Cardiac muscle cell (in vitro differentiated cells and primary cell): ENCODE measurements at places on chromosomes 5 and 9. TPM values are rescaled to one million over a fixed set of nuclear protein-coding genes. Genes with fewer than 3 reads are reported as not detected.

Gene BRD8
- 49.6 and 93.5 TPM in 2 replicates for total RNA-seq

DNA sequence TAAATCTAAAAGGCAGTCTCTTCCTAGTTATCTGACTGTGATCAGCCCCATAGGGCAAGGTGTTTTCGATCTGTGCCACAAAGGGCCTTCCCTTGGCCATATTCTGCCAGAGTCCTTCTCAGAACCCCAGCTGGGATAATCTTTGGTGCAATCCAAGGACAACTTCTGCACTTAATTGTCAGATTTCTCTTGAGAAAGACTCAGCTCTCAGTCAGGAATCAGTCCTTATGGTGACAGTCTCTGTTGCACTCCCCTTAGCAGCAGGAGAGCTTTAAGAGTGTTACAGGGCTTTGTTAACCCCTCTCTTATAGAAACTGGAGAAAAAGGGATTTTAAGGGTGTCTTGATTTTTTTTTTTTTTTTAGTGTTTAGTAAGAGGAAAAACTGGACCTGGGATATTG lies 15.4 kb upstream of the RFX3 start:
- H3K27me3 ChIP-seq: no peaks in the 10 kb centered on the region
- no peak for DNase-seq
- no peaks in the 10 kb centered on the region for H3K4me1 ChIP-seq
- H3K36me3 ChIP-seq: no peaks in the 10 kb centered on the region

DNA sequence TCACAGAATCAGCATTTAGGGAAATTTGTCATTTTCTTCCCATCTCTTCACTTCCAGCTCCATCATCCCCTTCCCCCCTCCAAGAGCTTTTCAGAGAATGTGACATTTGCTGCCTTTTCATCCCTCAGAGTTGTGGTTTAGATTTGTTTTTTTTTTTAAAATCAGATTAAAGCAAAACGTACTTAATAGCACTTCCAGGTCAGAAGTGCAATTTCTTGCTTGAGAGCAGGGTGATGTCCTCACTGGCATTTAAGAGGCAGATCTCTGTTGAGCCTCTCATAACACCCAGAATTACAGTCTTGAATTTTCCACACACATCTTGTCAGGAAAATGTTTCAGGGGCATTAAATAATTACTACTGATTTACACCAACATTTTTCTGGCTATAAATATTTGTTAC lies 236.8 kb upstream of the VLDLR start:
- no peaks in the 10 kb centered on the region for H3K36me3 ChIP-seq
- no peak overlapping the region for H3K27ac ChIP-seq
- H3K27me3 ChIP-seq: no peaks in the 10 kb centered on the region

DNA sequence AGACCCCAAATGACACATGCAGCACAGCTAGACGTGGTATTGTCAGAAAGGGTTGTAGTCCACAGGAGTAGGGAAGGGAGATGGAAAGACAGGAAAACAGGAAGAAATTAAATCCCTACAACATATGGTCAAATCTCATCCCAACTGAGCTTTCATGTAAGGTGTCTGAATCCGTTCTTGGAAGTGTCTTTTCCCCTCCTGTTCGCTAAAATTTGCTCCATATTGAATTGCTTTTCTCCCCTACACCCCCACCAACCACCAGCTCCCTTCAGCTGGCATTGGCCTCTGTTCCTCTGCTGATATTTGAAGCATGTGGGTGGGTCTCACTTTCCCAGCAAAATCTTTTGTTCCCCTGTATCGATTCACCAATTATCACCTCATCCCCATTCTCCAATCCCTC lies 376.2 kb upstream of the WWC1 start:
- H3K27ac ChIP-seq: no peak overlapping the region
- H3K27me3 ChIP-seq: no peaks in the 10 kb centered on the region
- H3K4me1 ChIP-seq: peaks cover 23% of the 10 kb centered on the region
- no peak overlapping the region for H3K4me3 ChIP-seq
- H3K36me3 ChIP-seq: no peaks in the 10 kb centered on the region

DNA sequence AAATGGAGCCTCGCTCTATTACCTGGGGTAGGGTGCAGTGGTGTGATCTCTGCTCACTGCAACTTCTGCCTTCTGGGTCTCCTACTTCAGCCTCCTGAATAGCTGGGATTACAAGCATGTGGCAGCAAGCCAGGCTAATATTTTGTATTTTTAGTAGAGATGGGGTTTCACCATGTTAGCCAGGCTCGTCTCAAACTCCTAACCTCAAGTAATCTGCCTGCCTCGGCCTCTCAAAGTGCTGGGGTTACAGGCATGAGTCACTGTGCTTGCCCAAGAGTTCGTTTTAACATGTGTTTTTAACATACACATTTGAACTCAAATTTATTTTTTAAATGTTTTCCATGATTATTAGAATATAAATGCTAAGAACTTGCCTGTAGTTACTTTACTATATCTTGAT lies 34.2 kb downstream of the MARCHF6 start:
- H3K4me3 ChIP-seq: no peak overlapping the region
- H3K36me3 ChIP-seq: peaks cover 35% of the 10 kb centered on the region
- DNase-seq: peak; percentile 82
- no peaks in the 10 kb centered on the region for H3K4me1 ChIP-seq
- H3K27me3 ChIP-seq: no peaks in the 10 kb centered on the region
